ENCODE measurements at places on chromosomes 4 and X.

DNA sequence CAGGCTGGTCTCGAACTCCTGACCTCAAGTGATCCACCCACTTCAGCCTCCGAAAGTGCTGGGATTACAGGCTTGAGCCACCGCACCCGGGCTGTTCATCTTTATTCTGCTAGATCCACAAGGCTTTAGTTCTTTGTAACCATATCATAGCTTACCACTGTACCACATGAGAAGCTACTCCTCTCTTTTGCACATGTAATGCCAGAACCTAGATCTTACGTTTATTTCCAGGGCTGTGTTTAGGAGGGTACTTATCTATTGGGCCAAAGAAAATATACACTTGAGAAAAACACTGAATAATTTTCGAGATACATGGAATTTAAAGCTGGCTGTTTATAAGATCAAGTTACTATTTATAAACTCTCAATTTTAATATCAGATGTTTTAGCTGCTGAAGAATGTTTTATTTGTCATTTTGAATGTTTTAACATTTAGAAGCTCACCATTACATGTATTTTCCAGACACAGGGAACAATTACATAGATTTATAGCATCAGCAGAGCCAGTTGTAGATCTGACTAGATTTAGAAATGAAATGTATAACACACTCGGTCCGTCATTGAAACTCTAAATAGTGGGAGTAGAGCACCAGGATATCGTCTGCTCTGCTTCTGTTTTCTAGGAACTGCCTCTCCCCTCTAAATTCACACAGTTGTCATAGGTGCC lies 155.3 kb upstream of the HAND2 start:
- DNase-seq: no peak

DNA sequence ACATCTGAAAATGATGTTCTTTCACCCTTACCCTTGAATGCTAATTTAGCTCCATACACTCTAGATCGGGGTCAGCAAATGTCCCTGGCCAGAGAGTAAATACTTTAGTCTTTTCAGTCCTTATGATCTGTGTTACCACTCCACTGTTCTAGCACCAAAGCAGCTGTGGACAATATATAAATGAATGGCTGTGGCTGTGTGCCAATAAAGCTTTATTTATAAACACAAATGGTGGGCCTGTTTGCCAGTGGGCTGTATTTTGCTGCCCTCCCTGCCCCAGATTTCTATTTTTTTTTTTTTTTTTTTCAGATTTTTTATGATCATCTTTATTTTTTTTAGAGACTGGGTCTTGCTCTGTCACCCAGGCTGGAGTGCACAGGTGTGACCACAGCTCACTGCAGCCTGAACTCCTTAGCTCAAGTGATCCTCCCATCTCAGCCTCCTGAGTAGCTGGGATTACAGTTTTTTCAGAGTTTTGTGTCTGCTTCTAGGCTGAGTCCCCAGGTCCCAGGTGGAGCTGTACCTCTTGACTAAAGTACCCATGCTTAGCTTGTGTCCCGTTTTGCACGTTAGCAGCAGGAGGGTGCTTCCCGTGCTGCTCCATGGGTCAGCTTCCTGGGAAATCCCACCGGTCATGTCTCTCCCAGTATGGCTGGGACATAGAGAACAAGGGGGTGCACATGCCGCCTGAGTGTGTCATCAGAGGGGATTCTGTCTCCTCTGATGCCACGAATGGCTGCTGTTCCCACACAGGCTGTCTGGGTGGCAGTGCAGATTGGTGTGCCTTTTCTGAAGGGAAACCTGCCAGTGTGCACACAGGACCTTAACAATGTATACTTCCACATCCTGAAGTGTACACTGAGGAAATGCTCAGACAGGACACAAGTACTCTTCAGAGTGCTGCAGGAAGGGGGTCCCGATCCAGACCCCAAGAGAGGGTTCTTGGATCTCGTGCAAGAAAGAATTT lies 16.0 kb upstream of the GRPEL1 start:
- DNase-seq: no peak

GRCh38 chr4:18404642-18405041 lies 383.1 kb upstream of the LCORL start:
- DNase-seq: no peak

DNA sequence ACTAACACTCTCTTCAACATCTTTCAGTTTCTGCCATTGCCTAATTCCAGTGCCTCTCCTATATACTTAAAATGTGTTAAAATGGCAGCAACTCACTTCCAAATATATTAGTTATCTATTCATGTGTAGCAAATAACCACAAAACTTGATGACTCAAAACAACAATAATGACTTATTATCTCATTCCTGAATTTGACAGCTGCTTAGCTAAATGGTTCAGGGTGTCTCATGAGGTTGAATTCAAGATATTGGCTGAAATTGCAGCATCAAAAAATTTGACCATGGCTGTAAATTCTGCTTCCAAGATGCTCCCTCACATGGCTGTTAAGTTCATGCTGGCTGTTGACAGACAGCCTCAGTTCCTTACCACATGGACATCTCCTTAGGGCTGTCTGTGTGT lies 25.3 kb downstream of the PITX2 start:
- no peak for DNase-seq

DNA sequence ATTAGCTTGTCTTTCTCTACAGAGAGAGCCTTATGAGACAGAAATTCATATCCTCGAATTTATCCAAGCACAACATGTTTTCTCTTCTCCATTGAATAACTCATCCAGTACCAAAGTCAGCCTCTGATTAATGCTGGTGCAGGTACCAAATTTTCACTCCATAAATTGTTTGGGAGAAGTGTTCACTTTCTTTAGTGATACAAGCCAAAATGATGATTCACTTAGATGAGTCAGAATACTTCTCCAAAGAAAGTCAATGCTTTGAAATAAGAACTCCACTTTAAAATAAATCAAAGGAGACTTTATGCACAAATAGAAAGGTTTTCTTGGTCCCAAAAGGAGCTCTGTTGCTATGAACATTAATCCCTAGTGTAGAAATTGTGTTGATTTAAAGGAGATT lies 60.2 kb downstream of the MAOB start:
- peak; percentile 67 for DNase-seq

DNA sequence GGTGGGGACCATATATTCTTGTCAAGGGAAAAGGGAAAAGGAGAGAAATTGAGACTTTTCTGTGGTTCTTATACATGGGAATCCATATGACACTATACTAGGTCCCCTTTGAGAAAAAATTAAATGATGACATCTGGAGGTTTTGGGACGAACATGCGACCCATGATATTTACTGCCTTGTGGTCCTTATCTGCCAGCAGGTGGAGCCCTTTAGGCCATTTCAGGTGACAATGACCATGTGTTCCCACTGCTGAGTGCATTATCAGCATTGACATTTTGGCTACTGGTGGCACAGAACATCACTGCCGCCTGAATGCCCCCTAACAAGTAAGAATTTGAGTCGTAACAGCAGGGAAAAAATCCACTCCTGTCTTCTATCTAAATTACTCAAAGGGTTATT lies 843.4 kb downstream of the FSTL5 start:
- no peak for DNase-seq

DNA sequence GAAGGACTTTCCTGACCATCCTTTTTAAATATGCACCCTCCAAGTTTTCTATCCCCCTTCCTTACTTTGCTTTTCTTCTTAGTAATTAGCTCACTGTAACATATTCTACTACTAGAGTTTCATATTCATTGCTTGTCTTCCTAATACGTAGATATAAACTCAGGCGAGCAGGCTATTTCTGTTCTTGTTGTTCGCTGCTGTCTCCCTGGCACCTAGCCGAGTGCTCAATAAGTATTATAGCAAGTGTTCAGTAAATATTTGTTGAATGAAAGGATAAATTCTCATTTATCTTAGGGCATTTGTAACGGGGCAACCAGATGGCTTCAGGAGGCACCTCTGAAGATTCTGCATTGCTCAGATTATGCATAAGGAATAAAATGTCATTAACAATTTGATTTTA lies 6.8 kb upstream of the RHOH start:
- no peak for DNase-seq

DNA sequence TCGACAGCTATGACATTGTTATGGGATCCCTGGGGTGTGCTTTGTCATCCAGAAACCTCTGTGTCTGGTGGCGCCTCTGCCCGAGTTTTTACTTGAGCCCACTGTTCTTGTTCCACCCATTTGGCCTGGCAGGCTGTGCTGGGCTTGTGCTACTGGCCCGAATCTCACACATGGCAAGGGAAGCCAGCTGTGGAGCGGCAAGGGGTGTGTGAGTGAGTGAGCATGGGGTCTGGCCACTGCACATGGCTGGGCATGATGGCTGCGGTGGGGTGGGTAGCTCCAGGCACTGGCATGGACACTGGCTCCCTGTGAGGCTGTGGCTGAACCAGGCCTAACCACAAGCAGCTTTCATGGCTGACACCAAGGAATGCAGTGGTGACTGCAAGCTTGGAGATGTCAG lies 89.2 kb downstream of the DACH2 start:
- DNase-seq: no peak

- no peak for DNase-seq
Observed at GRCh38 chr4:86502081-86502480, 92.0 kb upstream of the PTPN13 start.

- DNase-seq: no peak
Observed at GRCh38 chr4:6197433-6198174, 2.7 kb downstream of the JAKMIP1 start.

DNA sequence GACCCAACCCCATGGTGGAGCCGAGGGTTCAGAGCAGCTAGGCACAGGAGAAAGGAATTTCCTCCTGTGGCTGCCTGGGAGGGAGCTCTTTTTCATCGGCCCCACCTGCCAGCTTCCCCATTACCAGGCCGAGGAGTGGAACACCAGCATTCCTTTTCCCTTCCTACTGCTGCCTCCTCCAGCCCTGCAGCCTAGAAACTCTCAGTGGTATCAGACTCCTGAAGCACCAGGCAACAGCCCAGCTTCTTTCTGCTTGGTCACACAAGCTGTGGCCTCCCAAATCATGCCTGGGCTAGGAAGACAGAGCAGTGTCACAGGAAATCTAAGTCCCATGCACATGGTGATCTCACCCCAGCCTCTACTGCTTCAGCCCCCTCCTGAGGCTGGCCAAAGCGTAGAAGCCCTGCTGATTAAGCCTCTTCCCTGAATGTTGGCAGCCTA lies 30.1 kb downstream of the RTL5 start:
- no peak for DNase-seq

DNA sequence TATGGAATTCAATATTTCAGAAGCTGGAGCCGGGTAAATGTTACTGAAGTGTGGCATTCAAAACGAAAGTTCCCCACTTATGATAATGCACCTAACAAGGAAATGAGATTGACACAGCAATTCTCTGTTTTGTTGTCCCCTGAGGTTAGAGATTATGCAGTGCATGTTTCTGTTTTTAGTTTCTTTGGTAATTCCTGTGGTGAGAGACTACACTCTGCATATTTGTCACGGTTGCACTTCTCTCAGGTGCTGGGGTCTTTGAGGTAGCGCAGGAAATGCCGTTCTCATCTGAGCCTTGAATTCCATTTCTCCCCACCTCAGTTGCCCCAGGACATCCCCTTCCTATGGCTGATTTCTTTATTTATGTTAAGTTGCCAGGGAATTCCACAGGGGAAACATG lies 15.3 kb upstream of the BEND4 start:
- no peak for DNase-seq

GRCh38 chrX:84153538-84153937 lies 34.5 kb downstream of the RPS6KA6 start:
- DNase-seq: peak; percentile 41

DNA sequence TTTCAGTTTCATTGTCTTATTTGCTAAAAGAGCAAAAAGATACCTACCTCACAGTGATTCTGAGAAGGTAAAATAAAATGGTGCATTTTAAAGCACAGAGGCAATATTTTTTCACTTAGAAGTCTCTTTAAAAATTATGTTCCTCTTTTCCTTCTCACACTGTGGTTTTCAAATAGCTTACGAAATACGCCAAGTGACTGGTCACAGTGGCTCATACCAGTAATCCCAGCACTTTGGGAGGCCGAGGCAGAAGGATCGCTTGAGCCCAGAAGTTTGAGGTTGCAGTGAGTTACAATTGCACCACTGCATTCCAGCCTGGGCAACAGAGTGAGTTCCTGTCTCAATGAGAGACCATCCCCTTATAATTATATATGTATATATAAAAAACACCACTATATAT lies 372.6 kb downstream of the FBXO8 start:
- no peak for DNase-seq

GRCh38 chrX:2385224-2385623 lies 115.6 kb downstream of the DHRSX start:
- peak; percentile 83 for DNase-seq

GRCh38 chr4:147461161-147461560 lies 19.7 kb upstream of the EDNRA start:
- DNase-seq: peak; percentile 38

DNA sequence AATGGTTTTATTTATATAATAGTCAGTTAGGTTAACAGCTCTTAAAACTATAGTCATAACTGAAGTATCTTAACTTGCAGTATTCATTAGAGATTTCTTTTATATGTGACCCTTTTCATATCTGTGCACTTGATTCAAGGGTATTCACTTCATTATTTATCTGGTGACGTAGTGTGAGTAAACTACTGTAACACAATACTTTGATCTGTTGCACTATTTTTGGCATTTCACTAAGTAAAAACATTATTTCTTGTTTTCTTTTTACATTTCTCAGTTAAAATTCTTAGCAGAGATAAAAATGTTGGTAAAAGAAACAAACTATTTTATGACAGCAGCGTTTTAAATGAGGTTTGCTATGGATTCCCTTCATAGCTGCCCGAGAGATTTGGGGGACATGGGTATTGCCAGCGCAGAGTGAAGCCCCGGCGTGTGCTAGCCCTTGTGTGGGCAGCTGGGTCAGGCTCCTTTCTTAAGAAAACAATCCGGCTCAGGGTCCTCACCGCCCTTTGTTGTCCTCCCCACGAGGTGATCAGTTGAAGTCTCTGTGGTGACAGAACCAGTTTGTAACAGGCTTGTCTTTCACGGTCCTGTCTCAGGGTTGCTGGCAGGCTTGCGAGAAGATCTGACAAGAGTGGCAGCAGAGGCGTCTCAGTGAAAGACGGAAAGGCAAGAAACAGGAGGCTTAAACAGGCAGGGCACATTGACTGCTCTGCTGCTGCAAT lies 293.4 kb downstream of the BMPR1B start:
- no peak for DNase-seq

GRCh38 chrX:30620980-30621618 lies 32.1 kb upstream of the GK start:
- peak; percentile 93 for DNase-seq

GRCh38 chrX:150642423-150642822 lies 50.8 kb upstream of the MTMR1 start:
- no peak for DNase-seq

GRCh38 chr4:108972613-108973283 lies 209.9 kb upstream of the ETNPPL start:
- no peak for DNase-seq

GRCh38 chr4:171473155-171473554 lies 340.0 kb upstream of the GALNTL6 start:
- DNase-seq: no peak

GRCh38 chr4:4418676-4419390 lies 31.9 kb downstream of the NSG1 start:
- DNase-seq: no peak

- no peak for DNase-seq
Observed at GRCh38 chr4:129314781-129315180, 218.8 kb downstream of the C4orf33 start.

DNA sequence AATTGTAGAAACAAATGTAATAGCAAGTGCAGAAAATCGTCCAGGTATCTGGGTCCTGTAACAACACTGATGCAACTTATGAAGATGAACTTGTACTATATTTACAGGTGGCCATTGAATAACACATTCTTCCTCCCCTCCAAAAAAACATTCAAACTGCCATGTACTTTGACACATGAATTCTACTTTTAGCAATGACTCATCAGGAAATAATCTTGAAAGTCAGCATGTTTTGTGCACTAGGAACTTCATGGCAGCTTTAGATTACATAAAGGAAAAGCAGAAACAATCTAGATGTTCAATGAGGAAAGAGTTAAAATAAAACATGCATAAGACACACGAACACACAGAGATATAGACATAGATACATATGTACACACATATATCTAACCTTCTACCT lies 2.5 kb downstream of the PABPC1L2A start:
- no peak for DNase-seq

Measured in fibroblast of mammary gland (primary cell).